Caco-2 (cell line): ENCODE measurements at places on chromosomes 7 and 10. TPM values are rescaled to one million over a fixed set of nuclear protein-coding genes. Genes with fewer than 3 reads are reported as not detected.
A peak's percentile ranks its signal among the peaks of the same experiment; 100 is the strongest.

The C7orf25 gene
- 2.7 and 3.2 TPM in 2 replicates for total RNA-seq

The TRIM4 gene
- total RNA-seq = 22.5 and 25.6 TPM in 2 replicates

The NANOS1 gene
- total RNA-seq = 4.6 and 5.9 TPM in 2 replicates

The SPDYE8 gene
- total RNA-seq = not detected in 2 replicates

The SUN3 gene
- not detected in 2 replicates for total RNA-seq

The ASZ1 gene
- not detected in 2 replicates for total RNA-seq

The SRGN gene
- total RNA-seq = not detected in 2 replicates

The LRRTM3 gene
- total RNA-seq = not detected in 2 replicates

GRCh38 chr7:24756545-24757352 lies 515 bp downstream of the GSDME start:
- DNase-seq = peak; percentile 65

GRCh38 chr10:17640331-17640816 lies 3.6 kb upstream of the STAM start:
- DNase-seq = no peak

DNA sequence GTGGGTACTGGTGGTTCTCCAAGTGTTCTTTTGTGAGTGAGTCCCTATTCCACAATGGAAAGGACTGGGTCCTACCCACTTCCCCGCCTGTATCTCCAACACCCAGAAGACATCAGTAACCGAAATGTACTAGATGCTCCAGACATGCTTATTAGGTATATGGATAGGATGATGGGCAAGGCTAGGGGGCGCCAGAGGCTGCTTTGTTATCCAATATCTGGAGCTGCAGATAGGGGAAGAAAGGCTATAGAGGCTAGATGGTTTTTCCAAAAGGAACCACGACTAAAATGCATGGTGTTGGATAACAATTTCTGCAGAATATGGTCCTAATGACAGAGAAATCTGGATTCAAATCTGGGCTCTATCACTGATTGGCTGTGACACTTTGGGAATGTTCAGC lies 56.2 kb upstream of the TM9SF3 start:
- DNase-seq = peak; percentile 67

GRCh38 chr10:132111121-132111731 lies 45.5 kb downstream of the JAKMIP3 start:
- DNase-seq = peak; percentile 25

DNA sequence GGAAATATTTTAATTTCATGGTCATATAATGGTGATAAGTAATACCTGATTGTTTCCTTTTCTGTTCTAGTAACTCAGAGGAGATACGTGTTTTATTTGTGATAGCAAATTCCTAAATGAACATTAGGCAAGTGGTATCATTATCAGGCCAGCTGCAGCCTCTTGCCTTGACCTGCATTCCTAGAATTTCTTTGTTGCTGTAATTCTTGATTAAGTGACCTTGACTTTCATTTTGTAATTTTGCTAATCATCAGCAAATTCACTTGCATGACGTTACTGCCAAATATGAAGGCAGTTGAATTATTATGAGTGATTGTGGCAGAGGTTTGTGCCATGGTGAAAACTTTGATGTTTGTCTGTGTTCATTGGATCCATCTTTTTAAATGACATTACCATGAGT lies 5.6 kb upstream of the AS3MT start:
- no peak for DNase-seq

DNA sequence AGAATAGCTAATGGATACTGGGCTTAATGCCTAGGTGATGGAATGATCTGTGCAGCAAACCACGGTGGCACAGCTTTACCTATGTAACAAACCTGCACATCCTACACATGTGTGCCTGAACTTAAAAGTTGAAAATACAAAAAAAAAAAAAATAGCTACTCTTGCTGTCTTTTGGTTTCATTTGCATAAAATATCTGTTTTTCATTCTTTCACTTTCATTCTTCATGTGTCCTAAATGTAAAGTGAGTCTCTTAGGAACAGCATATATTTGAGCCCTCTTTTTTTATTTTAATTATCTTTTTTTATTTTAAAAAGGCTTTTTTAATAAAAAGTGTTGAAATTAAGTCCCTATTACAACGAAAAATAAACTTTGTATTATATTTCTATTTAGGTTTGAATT lies 836.1 kb upstream of the KCND2 start:
- no peak for DNase-seq

DNA sequence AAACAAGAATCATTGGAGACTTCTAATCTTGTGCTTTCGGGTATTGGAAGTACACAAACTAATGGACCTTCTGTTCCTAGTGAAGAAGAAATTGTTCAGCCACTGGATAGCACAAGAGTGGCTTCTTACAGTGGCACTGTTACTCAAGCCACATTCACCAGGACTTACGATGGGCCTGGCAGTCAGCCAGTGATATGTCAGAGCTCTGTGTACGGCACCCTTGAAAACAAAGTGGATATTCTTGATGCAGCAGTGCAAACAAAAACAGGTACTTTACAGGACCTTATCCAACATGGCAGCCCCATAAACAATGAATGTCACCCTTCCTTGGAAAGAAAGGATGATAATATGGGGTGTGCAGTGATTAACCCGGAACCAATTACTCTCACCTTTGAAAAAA lies 61.6 kb downstream of the TASOR2 start:
- DNase-seq = no peak
